ENCODE measurements at places on chromosomes 12 and 14.
A peak's percentile ranks its signal among the peaks of the same experiment; 100 is the strongest.

DNA sequence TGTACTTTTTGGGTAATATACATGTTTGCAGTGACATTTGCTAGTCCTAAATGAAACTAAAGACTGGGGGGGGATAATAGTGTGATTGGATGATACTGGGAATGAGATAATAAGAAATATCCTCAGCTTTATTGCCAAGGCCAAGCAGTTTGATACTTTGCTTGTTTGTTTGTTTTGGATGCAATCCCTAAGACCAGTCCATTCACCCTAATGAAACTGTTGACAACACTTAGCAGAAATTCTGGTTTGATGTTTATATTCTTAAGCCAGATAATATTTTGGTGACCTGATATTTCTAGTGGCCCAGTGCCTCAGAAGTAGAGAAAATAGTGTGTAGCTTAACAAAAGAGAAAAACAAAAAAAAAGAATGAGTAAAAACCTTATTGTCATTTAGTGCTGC is 1.8 kb downstream of the PHC1 start:
- H3K36me3 ChIP-seq: peaks cover 36% of the 10 kb centered on the region
- H3K4me3 ChIP-seq: no peak overlapping the region
- H3K27me3 ChIP-seq: no peaks in the 10 kb centered on the region
- H3K4me1 ChIP-seq: peaks cover 24% of the 10 kb centered on the region

GRCh38 chr12:38761111-38761510 is 144.3 kb downstream of the CPNE8 start:
- H3K27ac ChIP-seq: no peak overlapping the region
- H3K36me3 ChIP-seq: peaks cover 3% of the 10 kb centered on the region
- no peaks in the 10 kb centered on the region for H3K4me1 ChIP-seq
- no peak for DNase-seq

DNA sequence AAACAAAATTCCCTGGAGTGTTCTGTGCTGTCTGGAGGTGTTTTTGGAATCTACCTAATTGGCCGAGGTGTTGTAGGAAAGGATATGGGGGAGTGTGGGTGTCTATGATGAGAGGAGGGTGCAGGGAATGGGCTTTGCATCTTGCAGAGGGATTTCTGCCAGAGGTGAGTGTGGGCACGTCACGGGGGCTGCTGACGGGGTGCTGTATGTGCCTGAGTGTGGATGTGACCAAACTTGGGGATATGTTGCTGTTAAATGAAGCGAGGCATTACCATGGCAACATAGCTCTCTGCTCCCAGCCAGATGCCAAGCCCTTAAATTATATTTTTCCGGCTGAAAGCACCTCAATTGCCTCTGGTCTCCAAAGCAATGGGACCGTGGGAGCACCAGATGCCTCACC is 44.3 kb upstream of the SPTLC2 start:
- no peaks in the 10 kb centered on the region for H3K36me3 ChIP-seq
- H3K27ac ChIP-seq: no peak overlapping the region
- H3K27me3 ChIP-seq: no peaks in the 10 kb centered on the region
- no peak for DNase-seq
- peaks cover 23% of the 10 kb centered on the region for H3K4me1 ChIP-seq

- H3K4me3 ChIP-seq: no peak overlapping the region
- DNase-seq: no peak
- H3K27me3 ChIP-seq: peaks cover 51% of the 10 kb centered on the region
- no peak overlapping the region for H3K27ac ChIP-seq
- H3K36me3 ChIP-seq: no peaks in the 10 kb centered on the region
Observed at GRCh38 chr12:117807946-117808345, 160.8 kb downstream of the KSR2 start.

DNA sequence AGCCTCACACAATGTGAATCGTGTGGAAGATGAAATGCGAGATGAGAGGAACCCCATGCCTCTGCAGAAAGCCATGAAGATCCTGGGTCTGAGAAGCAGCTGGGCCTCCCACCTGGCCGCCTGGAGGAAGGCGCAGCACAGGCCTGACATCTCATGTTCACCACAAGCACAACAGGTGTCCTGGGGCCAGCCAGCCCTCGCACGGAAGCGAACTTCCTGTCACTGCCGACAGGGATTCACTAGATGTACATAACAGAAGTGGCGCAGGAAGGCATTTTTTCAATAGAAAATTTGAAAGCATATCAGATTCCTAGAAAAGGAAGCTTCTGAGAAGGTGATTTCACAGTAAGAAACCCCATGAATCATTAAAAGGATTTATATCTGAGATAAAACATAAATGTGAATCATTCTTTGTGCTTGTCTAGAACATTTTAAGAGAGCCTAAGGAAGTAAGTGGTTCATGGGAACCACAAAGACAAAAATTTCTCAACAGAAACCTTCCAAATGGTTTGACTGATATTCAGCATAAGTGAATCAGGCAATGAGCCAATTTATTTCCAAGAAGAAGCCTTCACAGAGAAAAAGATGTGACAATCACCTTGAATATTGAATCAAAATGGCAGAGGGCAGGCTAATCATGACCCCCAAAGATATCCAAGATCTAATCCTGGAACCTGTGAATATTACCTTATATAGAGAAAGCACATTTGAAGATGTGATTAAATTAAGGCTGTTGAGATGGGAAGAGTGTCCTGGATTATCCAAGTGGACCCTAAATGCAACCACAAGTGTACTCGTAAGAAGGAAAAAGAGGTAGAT is 311.9 kb downstream of the DUSP6 start:
- no peak for DNase-seq
- no peak overlapping the region for H3K27ac ChIP-seq
- H3K4me3 ChIP-seq: no peak overlapping the region
- no peaks in the 10 kb centered on the region for H3K36me3 ChIP-seq
- H3K4me1 ChIP-seq: no peaks in the 10 kb centered on the region

DNA sequence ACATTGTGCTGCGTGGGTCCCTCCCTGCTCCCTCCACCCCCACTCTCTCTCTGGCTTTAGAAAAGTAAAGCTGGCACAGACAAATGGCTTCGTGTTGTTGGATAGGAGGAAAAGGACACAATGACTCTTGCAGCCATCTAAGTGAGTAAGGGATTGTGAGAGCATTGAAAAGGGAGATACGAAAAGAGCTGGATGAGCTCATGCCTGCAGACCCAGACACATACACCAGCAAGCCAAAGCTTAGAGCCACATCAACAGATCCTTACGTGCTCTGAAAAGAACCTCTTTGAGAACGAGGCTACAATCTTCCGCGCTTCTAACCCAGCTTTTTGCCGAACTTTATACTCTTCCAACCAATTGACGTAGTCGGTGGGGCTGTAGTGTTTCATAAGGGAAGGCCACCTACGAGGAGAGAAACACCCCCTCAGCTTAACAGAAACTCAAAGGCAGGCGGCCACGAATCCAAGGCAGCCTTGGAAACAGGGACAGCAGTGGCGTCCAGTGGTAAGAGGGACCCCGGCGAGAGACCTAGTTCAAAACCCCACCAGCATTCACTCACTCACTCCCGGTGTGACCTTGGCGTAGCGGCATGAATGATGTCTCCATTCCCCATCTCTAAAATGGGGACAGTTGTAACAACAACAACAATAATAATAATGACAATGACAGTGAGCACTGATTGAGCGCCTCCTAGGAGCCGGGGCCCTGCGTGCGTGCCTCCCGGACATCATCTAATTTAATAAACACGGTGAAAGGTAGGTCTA is 1.1 kb downstream of the FBXO21 start:
- peaks cover 37% of the 10 kb centered on the region for H3K4me1 ChIP-seq
- no peaks in the 10 kb centered on the region for H3K27me3 ChIP-seq
- H3K36me3 ChIP-seq: peaks cover 12% of the 10 kb centered on the region

DNA sequence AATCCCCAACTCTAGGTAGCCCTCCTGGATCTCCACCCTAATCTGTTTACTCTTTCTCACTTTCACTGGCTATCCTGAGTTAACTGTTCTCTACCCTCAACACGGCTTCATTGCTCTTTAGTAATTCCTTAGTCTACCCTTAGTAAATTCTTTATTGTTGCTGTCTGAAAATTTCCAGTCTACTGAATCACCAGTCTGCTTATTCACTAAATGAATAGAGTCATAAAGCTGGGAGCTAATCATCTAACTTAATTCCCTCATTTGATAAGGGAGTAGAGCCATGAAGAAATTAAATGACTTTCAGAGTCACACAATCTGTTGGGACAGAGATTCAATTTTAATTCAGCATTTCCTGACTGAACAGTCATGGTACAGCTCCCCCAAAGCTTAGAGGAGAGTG is 36.5 kb downstream of the YEATS4 start:
- no peak overlapping the region for H3K27ac ChIP-seq
- H3K4me3 ChIP-seq: no peak overlapping the region
- H3K36me3 ChIP-seq: no peaks in the 10 kb centered on the region
- DNase-seq: no peak

- no peak for DNase-seq
- peaks cover 4% of the 10 kb centered on the region for H3K4me1 ChIP-seq
- no peak overlapping the region for H3K27ac ChIP-seq
Observed at GRCh38 chr14:55730592-55731310, 150.7 kb downstream of the KTN1 start.

- no peak for DNase-seq
- H3K36me3 ChIP-seq: no peaks in the 10 kb centered on the region
- H3K4me1 ChIP-seq: no peaks in the 10 kb centered on the region
- no peaks in the 10 kb centered on the region for H3K27me3 ChIP-seq
Observed at GRCh38 chr12:94235848-94236247, 87.5 kb downstream of the PLXNC1 start.

GRCh38 chr14:71583194-71583593 is 349.0 kb upstream of the RGS6 start:
- no peak overlapping the region for H3K4me3 ChIP-seq
- H3K27me3 ChIP-seq: no peaks in the 10 kb centered on the region
- no peak for DNase-seq
- no peaks in the 10 kb centered on the region for H3K36me3 ChIP-seq
- no peak overlapping the region for H3K27ac ChIP-seq

DNA sequence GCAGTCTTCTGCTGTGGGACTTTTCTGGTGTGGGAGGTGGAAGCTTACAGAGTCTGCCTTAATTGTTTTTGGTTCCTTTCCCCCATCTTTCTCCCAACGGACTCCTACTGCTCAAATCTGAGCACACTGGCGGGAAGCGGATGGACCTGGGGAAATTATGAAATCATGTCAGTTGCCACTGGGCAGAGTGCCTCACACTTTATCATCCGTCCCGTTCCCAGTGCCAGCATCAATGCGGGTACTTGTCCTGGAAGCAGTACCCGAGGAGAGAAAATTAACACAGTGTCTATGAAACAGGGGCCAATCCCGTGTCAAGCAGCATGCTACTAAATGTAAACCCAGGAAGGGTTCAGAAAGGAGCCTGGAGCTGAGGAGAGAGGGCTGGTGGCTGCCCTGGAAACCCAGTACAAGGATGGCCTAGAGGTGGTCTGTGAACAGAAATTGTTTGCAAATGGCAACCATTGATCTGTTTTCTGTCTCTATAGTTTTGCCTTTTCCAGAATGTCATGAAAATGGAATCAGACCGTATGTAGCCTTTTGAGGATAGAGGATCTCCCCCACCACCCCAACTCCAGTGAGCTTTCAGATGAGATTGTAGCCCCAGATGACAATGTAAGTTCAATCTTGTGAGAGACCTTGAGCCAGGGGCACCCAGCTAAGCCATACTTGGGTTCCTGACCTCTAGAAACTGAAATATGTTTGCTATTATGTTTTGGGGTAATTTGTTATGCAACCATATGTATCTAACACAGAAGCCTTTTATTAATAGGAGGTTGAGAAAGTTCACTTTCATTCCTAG is 908 bp upstream of the CDKL1 start:
- no peaks in the 10 kb centered on the region for H3K27me3 ChIP-seq
- H3K27ac ChIP-seq: peak overlapping the region; percentile 77
- no peak for DNase-seq
- peaks cover 58% of the 10 kb centered on the region for H3K4me1 ChIP-seq
- no peaks in the 10 kb centered on the region for H3K36me3 ChIP-seq

GRCh38 chr12:131600160-131600532 is 110.7 kb upstream of the SFSWAP start:
- no peak overlapping the region for H3K4me3 ChIP-seq
- no peaks in the 10 kb centered on the region for H3K27me3 ChIP-seq
- no peak for DNase-seq
- no peak overlapping the region for H3K27ac ChIP-seq
- H3K36me3 ChIP-seq: no peaks in the 10 kb centered on the region
- H3K4me1 ChIP-seq: peaks cover 7% of the 10 kb centered on the region

DNA sequence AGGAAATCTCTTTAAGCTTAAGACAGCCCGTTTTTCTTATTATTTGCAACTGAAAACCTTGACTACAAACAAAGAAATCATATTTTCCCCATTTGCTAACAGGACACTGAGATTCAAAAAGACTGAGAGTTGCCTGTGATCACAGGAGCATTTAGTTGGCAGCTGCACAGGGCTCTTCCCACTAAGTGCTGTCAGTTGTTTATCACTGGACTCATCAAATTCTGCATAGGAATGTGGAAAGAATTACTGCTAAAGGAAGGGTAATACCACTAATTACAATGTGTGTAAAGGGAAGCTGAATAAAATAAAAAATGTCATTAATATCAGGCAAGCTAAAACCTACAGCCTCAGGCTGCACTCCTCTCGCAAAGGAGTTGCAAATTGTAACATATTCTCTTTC is 226.4 kb downstream of the NELL2 start:
- H3K27me3 ChIP-seq: no peaks in the 10 kb centered on the region
- no peak overlapping the region for H3K27ac ChIP-seq
- no peak for DNase-seq
- no peaks in the 10 kb centered on the region for H3K4me1 ChIP-seq

DNA sequence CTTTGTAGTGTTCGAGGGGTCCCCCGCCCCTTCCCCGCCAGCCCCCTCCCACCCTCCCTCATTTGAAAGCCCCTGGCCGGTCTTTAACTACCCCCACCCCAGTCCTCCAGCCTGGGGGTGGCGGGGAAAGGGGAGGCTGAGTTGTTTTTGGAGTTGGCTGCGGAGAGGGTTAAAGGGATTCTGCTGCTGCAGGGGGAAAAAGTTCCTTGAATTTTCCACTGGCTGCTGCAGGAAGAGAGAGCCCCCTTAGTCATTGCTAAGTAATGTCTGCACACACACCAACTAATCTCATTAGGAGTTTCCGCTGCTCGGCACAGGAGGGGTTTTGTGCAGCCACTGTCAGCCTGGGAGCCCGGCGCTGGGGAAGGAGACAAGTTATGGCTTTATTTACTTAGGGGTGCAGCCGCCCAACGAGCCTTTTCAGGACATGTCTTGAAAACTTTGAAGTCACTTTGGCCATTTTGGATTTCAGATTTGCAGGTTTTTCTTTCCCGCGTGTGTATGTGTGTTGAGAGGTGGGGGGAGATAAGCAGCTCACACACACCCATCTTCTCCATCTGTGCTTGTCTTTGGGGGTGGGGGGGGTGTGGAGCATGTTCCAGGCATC is 1.8 kb downstream of the ELK3 start:
- DNase-seq: no peak
- peaks cover 57% of the 10 kb centered on the region for H3K4me1 ChIP-seq
- no peaks in the 10 kb centered on the region for H3K27me3 ChIP-seq

GRCh38 chr12:99131751-99132199 is 486.7 kb downstream of the APAF1 start:
- no peaks in the 10 kb centered on the region for H3K27me3 ChIP-seq
- no peaks in the 10 kb centered on the region for H3K36me3 ChIP-seq
- DNase-seq: no peak
- no peaks in the 10 kb centered on the region for H3K4me1 ChIP-seq

- no peaks in the 10 kb centered on the region for H3K4me1 ChIP-seq
- no peaks in the 10 kb centered on the region for H3K36me3 ChIP-seq
- H3K4me3 ChIP-seq: no peak overlapping the region
- H3K27me3 ChIP-seq: no peaks in the 10 kb centered on the region
- no peak for DNase-seq
Observed at GRCh38 chr14:58966997-58967396, 221.5 kb upstream of the DAAM1 start.

GRCh38 chr14:99116741-99117295 is 155.2 kb downstream of the BCL11B start:
- no peak overlapping the region for H3K4me3 ChIP-seq
- no peaks in the 10 kb centered on the region for H3K36me3 ChIP-seq
- no peaks in the 10 kb centered on the region for H3K4me1 ChIP-seq
- no peaks in the 10 kb centered on the region for H3K27me3 ChIP-seq
- no peak for DNase-seq

Measured in esophagus squamous epithelium (tissue), 5 donors.